ENCODE measurements at places on chromosomes 7 and 10.

- no peak for DNase-seq
- no peaks in the 10 kb centered on the region for H3K27me3 ChIP-seq
- H3K36me3 ChIP-seq = peaks cover 9% of the 10 kb centered on the region
- no peaks in the 10 kb centered on the region for H3K4me1 ChIP-seq
- H3K27ac ChIP-seq = no peak overlapping the region
These were observed 136.8 kb downstream of the EXOC4 start for GRCh38 chr7:133389727-133390126.

DNA sequence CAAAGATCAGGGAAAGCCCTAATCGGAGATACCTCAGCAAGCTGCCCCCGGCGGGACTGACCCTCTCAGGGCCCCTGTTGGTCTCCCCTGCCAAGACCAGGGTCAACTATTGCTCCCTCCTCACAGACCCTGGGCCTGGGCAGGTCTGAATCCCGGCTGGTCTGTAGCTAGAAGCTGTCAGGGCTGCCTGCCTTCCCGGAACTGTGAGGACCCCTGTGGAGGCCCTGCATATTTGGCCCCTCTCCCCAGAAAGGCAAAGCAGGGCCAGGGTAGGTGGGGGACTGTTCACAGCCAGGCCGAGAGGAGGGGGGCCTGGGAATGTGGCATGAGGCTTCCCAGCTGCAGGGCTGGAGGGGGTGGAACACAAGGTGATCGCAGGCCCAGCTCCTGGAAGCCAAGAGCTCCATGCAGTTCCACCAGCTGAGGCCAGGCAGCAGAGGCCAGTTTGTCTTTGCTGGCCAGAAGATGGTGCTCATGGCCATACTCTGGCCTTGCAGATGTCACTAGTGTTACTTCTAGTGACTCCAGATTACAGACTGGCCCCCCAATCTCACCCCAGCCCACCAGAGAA is 24.1 kb downstream of the TBATA start:
- peaks cover 9% of the 10 kb centered on the region for H3K4me1 ChIP-seq
- H3K27me3 ChIP-seq = peaks cover 6% of the 10 kb centered on the region
- no peak for DNase-seq
- H3K4me3 ChIP-seq = no peak overlapping the region
- H3K27ac ChIP-seq = no peak overlapping the region

GRCh38 chr10:113108194-113108835 is 158.3 kb downstream of the TCF7L2 start:
- no peak for DNase-seq
- H3K36me3 ChIP-seq = peaks cover 15% of the 10 kb centered on the region
- H3K4me3 ChIP-seq = no peak overlapping the region
- H3K27ac ChIP-seq = no peak overlapping the region

GRCh38 chr10:58063861-58064480 is 203.7 kb downstream of the IPMK start:
- peaks cover 5% of the 10 kb centered on the region for H3K27me3 ChIP-seq
- H3K27ac ChIP-seq = no peak overlapping the region
- H3K4me1 ChIP-seq = peaks cover 21% of the 10 kb centered on the region
- no peaks in the 10 kb centered on the region for H3K36me3 ChIP-seq

- peak overlapping the region; percentile 53 for H3K27ac ChIP-seq
- peak overlapping the region; percentile 30 for H3K4me3 ChIP-seq
- peaks cover 41% of the 10 kb centered on the region for H3K4me1 ChIP-seq
- H3K36me3 ChIP-seq = peaks cover 12% of the 10 kb centered on the region
- no peak for DNase-seq
These were observed 4.2 kb downstream of the NT5C2 start for GRCh38 chr10:103188853-103189252.

DNA sequence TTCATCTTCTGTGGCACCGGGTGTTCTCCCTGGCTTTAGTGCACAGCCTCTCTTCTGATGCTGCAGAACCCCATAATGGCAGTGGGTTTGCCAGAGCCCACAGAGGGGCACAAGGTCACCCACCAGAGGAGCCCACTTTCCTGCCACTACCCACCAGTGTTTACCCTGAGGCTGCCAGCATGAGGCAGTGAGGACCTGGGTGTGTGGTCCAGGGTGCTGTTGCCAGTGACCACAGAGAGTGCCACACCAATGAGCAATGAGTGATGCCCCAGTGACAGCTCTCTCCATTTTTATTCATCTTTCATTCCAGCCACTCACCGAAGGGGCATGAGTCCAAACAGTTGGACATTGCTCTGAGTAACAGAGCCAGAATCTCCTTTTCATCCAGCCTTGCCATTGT is 34.8 kb downstream of the MTURN start:
- no peaks in the 10 kb centered on the region for H3K36me3 ChIP-seq
- no peak for DNase-seq
- no peak overlapping the region for H3K4me3 ChIP-seq
- H3K27me3 ChIP-seq = no peaks in the 10 kb centered on the region
- H3K4me1 ChIP-seq = peaks cover 43% of the 10 kb centered on the region

- DNase-seq = no peak
- H3K27ac ChIP-seq = no peak overlapping the region
- peaks cover 39% of the 10 kb centered on the region for H3K27me3 ChIP-seq
- H3K4me1 ChIP-seq = peaks cover 19% of the 10 kb centered on the region
- H3K36me3 ChIP-seq = no peaks in the 10 kb centered on the region
These were observed 324.0 kb downstream of the WDR37 start for GRCh38 chr10:1380088-1380671.

Measured in type B pancreatic cell (in vitro differentiated cells).